ENCODE measurements at places on chromosomes 2 and 18.

GRCh38 chr2:33433279-33434235 is 42.9 kb upstream of the RASGRP3 start:
- no peak for DNase-seq

GRCh38 chr2:11814979-11815510 is 68.6 kb downstream of the LPIN1 start:
- DNase-seq: no peak

GRCh38 chr2:112480530-112481049 is 1.4 kb upstream of the TTL start:
- DNase-seq: no peak

DNA sequence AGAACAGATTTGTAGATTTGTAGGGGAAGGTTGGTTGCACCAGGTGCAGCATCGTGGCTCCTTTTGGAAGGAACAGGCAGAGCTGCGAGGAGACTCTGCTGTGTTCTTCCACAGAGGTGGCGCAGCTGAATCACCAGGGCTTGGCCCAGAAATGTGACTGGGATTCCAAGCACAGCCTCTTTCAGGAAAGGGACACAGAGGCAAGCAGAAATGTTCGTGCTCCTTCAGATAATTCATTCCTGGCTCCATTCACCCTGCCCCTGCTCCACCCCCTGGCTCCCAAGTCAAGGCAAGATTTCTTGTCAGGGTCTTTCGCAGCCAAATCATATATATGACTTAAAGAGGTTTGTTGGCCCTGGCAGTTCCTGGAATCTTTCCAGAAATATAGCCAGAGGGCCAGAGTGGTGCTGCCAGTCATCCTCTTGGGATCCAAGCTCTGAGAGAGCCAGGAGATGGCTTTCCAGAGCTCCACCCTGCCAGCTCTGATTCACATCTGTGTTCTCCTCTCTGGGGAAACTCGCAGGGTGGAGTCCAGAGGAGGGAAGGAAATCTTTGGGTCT is 203.9 kb upstream of the TANK start:
- no peak for DNase-seq

- no peak for DNase-seq
These were observed 506 bp downstream of the BMPR2 start for GRCh38 chr2:202376460-202377206.

DNA sequence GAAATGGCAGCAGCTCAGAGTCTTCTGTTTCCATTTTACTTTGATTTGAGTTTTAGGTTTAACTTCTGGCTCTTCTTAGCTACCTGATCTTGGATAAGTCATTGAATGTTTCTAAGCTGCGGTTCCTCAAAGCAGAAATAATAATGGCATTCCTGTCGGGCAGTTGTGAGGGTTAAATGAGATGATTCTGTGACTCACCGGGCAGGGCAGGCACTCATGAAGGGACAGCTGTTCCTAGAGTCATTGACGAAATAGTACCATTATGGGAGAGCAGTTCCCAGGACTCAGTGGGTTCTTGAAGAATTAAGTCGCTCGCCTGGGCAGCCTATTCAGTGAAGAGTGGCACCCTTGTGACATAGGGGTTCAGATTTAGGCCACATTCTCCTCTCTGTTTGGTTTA is 10.3 kb downstream of the TRIB2 start:
- no peak for DNase-seq

DNA sequence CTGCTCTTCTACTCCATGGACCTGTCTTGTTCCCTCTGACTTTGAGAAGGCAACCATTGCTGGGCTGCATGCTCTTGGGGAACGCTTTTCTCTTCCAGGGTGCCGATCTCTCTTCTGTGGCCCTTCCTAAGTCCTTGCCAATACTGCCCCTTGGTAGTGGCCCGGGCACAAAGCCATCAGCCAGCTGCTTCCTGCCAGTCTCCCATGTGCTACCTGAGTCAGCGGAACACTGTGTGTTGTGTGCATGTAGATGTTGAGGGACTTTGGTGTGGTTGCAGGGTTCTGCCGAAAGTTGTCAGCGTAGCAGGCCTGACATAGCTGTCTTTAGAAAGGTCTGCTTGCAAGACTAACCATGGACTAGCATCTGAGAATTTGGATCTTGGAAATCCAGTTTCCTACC is 35.4 kb downstream of the MGAT5 start:
- no peak for DNase-seq

GRCh38 chr2:30561349-30561748 is 114.3 kb downstream of the LCLAT1 start:
- DNase-seq: no peak

- DNase-seq: no peak
These were observed 201.0 kb downstream of the NDUFA10 start for GRCh38 chr2:239824046-239824694.

GRCh38 chr2:114642988-114643553 is 200.6 kb downstream of the DPP10 start:
- DNase-seq: no peak

- no peak for DNase-seq
These were observed 9.3 kb downstream of the TMEM182 start for GRCh38 chr2:102771114-102771513.

- DNase-seq: no peak
These were observed 358.3 kb downstream of the CELF4 start for GRCh38 chr18:37207343-37207742.

DNA sequence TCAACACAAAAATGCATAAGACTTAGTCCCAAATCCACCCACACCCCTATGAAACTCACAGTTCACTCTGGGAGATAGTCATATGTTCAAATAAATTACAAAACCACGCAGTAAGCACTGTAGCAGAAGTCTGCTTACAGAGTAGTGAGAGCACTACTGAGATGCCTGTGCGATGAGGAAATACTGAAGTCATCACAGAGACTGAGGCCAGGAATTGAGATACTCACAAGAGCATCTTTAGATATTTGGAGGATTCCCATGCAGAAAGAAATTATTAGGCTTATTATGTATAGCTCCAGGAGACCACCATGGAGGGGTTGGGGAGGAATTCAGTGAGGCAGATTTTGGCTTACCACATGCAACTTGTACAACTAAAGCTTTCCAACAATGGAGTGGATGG is 82.3 kb downstream of the ANTXR1 start:
- DNase-seq: no peak

DNA sequence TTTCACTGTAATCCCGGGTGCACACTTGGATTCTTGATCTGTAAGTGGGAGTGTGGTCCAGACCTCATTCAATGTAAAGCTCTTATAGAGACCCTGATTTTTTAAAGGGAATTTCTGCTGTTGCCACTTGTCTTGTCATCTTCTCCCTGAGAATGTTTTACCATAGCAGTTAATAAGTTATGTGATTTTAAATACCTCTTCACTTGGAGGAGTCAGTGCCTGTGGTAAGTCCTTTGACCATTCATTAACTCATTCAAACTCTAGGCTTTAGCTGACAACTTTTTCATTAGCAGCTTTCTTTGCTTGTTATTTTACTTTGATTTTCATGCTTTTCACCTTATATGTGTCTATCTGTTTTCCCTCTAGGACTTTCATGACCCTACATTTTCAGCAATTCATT is 51.3 kb downstream of the FMNL2 start:
- DNase-seq: no peak

GRCh38 chr18:27278131-27278530 is 93.0 kb upstream of the CHST9 start:
- DNase-seq: no peak

- no peak for DNase-seq
These were observed 55.2 kb downstream of the EIPR1 start for GRCh38 chr2:3322311-3322970.

- no peak for DNase-seq
These were observed 25.4 kb upstream of the TMEM131 start for GRCh38 chr2:98020992-98021713.

DNA sequence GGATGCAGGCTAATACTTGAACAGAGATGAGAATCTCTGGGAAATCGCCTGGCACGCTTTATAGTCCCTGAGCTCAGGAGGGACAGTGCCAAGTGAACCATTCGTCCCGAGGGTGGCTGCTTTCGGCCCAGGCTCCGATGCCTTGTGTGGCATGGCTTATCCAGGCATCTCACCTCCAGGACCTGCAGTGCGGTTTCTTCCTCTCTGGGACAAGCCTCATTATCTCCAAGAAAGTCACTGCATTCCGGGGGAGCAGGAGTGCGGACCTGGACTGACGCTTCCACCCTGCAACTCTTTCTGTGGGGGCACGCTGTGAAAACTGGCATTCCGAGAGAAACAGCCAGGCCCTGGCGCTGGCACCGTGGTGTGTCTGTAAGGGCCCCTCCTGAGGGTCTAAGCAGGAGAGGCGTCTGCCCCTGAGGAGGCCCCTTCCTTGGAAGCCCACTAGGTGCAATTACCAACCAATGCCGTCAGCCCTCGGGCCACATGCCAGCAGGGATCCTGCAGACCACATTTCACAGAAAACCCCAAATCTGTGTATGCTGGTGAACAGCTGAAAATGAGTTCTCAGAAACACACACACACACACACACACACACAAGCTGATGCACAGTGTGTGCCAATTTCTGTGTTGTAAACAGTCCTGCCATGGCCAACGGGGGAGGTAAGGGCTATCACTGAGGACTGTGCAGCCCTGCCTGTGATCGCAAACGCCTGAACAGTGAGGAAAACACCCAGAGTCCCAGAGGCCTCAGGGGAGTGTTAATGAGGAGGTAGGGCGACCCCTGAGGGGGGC is 351.9 kb upstream of the SALL3 start:
- no peak for DNase-seq

- DNase-seq: no peak
These were observed 477.0 kb downstream of the RNF144A start for GRCh38 chr2:7394195-7394594.

- no peak for DNase-seq
These were observed 88.2 kb downstream of the MTCL1 start for GRCh38 chr18:8793445-8794155.

GRCh38 chr2:206836722-206837121 is 71.3 kb downstream of the FASTKD2 start:
- no peak for DNase-seq

- DNase-seq: no peak
These were observed 243.4 kb upstream of the ID2 start for GRCh38 chr2:8438476-8438875.

- DNase-seq: no peak
These were observed 828.6 kb upstream of the FSHR start for GRCh38 chr2:49982871-49983270.

DNA sequence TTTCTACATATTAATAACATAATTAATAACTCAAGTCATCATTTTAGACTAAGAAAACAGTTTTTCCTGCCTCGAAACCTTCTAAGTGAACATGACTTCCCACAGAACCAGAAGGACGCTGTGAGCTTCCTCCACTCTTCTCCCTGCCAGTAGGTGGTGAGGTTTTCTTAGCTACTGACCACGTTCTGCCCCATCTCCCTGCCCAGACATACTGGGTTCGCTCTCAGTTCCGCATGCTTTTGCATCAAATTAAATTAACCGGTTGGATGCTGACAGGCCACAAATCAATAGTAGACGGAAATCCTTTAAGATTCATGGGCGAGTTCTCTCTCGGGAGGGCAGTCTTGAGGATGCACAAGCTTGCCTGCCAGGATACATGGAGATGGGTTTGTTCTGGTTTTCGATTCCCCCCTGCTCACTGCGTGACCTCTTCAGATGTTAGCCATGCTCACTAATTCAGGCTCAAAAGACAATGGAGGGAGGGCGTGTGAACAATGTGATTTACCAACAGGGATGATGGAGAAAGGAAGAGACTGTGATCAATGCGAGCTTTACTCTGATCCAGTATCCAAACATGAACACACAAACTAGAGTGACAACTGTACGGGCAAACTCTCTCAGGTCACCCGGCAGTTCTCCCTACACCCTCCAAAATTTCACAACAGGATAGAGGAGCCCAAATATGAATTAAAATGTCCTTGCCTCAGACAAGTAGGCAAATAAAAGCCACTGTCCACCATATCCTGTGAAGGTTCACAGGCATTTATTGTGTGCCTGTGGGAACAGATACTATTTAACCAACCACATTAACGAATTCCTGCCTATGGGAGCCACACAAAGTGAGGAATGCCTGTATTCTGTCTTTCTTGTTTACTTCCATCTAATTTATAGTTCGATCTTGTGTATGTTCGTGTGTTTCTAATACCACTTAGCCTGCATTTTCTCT is 375.7 kb downstream of the EIPR1 start:
- DNase-seq: no peak

DNA sequence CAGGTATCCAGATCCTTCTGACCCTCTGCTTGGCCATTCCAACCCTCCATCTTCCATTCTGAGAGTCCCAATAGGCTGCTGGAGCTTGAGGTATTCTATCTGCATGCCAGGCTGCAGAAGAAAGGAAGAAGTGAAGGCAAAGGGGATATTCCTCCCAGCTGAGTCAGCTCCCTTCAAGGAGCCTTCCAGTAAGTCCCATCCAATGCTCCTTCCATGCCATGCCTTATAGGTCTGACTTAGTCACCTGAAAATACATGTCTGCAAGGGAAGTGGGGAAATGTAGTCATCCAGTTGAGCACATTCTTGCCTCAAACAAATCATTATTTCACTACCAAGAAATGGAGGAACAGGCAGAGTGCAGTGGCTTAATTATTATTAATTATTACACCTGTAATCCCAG is 464.6 kb downstream of the CNTNAP5 start:
- no peak for DNase-seq

DNA sequence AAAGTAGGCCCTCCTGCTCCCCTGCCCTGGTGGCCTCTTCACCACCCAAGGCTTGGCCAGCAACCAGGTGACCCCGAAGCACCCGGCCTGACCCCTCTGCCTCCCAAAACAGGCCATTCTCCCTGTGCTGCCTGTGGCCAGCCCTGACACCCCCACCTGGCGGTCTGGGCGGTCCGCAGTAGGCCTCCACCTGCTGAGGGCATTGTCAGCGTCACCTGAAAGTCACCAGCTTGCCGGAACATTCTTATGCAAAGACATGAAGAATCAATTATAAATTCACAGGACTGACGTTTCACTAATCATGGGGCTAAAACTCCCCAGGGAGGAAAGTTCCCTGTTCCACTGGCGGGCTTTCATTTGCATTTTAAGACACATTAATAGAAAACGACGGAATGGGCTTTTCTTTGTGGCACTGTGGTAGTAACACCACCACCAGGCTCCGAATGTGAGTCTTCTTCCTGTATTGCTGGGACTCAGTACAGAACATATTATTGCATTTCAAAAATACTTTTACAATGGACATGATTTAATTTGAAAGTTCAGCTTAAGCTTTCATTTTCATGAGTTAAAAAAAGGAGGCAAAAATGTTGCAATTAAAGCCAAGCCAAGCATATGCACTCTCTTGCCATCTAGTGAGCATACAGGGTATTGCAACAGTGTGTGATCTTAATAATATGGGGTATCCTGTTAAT is 57.4 kb downstream of the ADI1 start:
- DNase-seq: no peak

DNA sequence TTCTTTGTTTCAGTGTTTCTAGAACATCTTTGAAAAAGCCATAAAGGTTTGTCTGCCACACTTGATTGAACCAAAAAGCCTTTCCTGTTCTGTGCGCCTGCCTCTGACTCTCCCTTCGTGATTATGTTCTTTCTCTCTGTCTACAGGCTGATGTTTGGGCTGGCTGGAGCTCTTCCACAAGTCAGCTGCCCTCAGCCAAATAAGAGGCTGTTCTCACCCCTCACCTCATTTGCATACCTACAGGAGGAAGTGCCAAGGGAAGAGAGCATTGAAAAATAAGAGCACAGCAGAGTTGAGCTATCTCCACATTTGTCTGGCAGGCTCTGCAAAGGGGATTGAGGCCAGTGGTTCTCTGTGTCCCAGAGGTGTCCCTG is 15.8 kb downstream of the INPP5D start:
- no peak for DNase-seq
